ENCODE measurements at places on chromosomes 3 and 15.

DNA sequence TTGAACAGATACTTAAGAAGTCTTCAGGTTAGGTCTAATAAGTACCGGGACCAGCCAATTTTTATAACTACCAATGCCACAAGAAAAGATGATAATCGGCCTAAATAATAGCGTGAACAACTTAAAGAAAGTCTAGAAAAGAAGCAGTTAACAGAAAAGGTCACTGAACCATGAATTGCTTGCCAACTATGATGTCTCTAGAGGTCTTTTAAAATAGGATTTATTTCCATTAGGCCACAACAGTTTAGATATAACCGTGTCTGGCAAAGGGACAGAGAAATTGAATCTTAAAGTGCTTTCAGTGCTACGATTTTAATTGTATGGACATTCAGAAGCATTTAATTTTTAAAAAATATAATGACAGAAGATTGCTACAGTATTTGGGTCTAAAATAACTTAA, 1070.4 kb downstream of the ROBO1 start:
- no peak for DNase-seq

DNA sequence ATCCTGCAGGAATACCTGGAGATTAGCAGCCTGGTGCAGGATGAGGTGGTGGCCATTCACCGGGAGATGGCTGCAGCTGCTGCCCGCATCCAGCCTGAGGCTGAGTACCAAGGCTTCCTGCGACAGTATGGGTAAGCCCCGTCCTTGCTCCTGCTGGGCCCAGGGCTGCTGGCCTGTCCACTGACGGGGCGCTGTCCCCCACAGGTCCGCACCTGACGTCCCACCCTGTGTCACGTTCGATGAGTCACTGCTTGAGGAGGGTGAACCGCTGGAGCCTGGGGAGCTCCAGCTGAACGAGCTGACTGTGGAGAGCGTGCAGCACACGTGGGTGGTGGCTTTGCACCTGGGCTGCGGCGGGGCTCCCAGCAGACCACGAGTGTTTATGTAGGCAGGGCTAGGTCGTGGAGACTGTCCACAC, 5.0 kb downstream of the FES start:
- DNase-seq = no peak

DNA sequence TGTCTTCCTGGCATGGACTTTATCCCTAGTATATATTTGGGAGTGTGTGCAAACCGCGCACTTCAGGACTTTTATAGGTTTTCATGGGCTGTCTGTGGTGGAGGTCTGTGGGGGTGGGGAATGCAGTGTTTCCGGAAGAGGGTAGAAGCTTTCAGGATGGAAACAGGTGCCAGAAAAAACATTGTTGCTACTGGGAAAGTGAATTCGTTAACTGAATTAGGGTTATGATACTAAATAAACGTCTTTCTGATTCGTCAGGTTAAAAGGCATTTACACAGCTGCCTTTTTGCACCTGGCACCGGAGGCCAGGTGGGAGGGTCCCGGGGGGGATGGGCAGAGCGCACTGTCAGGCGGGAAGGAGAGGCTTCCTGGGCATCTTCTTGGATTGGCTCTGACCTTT, 62.1 kb downstream of the SLCO3A1 start:
- DNase-seq = no peak

GRCh38 chr3:13846716-13847570, 32.9 kb downstream of the WNT7A start:
- no peak for DNase-seq

DNA sequence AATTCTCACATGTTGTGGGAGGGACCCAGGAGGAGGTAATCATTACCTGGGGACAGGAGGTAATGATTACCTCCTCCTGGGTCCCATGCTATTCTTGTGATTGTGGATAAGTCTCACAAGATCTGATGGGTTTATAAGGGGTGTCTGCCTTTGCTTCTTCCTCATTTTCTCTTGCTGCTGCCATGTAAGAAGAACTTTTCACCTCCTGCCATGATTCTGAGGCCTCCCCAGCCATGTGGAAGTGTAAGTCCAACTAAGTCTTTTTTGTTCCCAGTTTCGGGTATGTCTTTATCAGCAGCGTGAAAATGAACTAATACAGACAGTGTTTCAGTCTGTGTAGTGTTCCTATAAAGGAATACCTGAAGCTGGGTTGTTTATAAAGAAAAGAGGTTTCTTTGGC, 13.1 kb upstream of the KCTD6 start:
- no peak for DNase-seq

GRCh38 chr3:40200692-40201316, 108.7 kb upstream of the EIF1B start:
- no peak for DNase-seq

DNA sequence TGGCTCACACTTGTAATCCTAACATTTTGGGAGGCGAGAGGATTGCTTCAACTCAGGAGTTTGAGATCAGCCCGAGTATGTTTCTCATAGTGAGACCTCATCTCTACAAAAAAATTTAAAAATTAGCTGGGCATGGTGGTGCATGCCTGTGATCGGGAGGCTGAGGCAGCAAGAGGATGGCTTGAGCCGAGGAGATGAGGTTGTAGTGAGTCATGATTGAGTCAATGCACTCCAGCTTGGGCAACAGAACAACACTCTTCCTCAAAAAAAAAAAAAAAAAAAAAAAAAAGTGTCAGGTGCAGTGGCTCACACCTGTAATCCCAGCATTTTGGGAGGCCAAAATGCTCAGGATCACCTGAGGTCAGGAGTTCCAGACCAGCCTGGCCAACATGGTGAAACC, 2.4 kb downstream of the RPL39L start:
- no peak for DNase-seq

DNA sequence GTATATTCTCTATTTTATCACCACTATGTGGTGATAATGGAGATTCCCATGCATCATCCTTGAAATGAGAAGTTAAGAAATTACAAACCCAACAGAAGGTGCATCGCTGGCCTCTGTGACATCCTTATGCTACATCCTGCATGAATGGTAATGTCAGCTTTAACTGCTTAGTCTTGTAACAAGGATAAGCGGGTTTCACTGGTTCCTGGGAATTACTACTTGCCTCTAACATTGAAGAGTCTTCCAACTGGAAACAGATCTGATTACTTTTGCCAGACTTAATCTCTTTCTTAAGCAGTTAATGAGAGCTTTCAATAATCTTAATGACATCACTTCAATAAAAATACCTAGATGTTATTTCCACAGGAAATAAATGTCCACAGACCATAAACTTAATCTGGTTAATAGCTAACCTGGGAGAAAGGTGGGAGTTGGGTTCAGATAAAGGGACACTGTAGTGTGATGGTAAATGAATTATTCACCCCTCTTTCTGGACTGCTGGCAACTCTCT, 44.0 kb downstream of the FMN1 start:
- DNase-seq = no peak

All from right atrium auricular region (tissue), 2 donors.